ENCODE measurements at places on chromosomes 2 and 18. TPM values are rescaled to one million over a fixed set of nuclear protein-coding genes. Genes with fewer than 3 reads are reported as not detected.
A peak's percentile ranks its signal among the peaks of the same experiment; 100 is the strongest.

Gene RUFY4
- total RNA-seq = 5.6 TPM

Gene SPIRE1
- total RNA-seq = 28.1 TPM

Gene ACTG2
- 918 TPM for total RNA-seq

Gene UGT1A4
- total RNA-seq = 23.2 TPM

- DNase-seq = no peak
Observed at GRCh38 chr2:160306985-160307384, 106.9 kb upstream of the ITGB6 start.

DNA sequence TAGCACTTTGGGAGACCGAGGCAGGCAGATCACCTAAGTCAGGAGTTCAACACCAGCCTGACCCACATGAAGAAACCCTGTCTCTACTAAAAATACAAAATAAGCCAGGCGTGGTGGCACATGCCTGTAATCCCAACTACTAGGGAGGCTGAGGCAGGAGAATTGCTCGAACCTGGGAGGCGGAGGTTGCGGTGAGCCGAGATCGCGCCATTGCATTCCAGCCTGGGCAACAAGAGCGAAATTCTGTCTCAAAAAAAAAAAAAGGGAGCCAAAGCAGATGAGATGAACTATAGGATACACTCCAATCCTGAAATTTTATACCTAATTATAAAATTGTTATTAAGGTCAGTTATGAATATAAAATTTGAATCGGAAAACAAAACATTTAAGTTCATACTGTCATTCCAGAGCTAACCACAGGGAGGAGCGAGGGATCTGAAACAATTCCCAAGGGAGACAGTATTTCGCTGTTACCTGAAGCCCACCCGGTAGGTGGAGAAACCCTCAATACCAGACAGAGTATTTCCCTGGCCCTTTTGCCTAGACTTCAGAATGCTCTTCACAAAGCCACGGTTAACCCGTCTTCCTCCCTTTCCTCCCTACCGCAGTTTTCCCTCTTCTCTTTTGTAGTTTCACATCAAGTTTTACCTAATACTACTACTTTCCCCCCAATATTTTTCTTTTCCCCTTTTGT is 1.4 kb downstream of the PPM1G start:
- no peak for DNase-seq

Gene CCNYL1
- 21.1 TPM for total RNA-seq

DNA sequence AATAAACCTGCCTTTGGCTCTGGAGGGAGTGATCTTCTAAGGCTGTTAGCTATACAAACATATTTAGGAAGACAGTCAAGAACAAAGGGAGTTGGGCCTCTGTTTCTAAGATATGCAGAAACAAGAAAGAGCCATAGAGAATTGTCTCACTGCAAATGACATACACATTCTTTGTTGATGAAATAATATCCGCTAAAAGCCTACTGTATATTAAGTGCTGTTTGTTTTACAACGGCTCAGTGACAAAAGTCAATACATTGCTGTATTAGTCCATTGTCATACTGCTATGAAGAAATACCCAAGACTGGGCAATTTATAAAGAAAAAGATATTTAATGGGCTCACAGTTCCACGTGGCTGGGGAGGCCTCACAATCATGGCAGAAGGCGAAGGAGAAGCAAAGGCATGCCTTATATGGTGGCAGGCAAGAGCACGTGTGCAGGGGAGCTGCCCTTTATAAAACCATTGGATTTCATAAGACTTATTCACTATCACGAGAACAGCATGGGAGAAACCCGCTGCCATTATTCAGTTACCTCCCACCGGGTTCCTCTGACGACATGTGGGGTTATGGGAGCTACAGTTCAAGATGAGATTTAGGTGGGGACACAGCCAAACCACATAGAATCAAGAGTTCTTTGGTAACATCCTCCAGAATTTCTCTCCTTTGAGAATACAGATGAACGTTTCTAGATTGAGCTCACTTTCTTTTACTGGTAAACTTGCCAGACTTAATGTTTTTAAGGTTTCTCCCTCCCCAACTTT is 157.8 kb downstream of the PIK3C3 start:
- no peak for DNase-seq

GRCh38 chr2:217905896-217906295 is 96.9 kb downstream of the TNS1 start:
- DNase-seq = no peak

- DNase-seq = no peak
Observed at GRCh38 chr2:64234150-64234549, 89.9 kb upstream of the PELI1 start.

- DNase-seq = peak; percentile 43
Observed at GRCh38 chr18:5238371-5238976, 41.4 kb upstream of the AKAIN1 start.

DNA sequence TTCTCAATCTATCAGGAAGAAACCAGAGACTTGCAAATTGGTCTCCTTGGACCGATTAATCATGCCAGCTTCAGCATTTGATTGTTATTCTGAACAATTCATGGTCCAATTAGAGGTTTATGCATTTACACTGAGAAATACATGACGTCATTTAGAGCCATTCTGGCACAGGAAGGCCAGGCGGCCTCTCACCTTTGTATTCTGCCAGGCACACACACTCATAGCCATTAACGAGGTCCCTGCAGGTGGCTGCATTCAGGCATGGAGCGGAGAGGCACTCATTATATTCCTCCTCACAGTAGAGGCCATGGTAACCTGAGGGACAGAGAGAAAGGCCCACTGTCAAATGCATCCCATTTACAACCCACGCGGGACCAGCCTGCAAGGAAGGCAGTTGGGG is 146.8 kb upstream of the PID1 start:
- DNase-seq = no peak

DNA sequence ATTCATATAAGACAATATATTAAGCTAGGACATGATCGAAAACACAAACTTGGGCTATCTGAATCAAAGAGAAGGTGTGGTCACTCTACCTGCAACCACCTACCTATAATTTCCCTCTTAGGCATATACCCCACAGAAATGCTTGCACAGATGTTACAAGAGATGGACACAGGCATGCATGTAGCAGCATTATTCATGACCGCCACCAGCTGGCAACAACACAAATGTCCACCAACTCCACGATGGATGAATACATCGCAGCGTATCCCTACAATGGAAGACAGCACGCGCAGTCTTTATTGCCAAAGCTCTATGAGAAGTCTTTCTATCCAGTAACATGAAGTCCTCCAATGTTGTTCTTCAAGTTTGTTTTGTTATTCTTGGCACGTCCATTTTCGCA is 90.8 kb downstream of the ARL4C start:
- DNase-seq = no peak

- DNase-seq = peak; percentile 29
Observed at GRCh38 chr2:239978411-239978810, 46.7 kb downstream of the NDUFA10 start.

DNA sequence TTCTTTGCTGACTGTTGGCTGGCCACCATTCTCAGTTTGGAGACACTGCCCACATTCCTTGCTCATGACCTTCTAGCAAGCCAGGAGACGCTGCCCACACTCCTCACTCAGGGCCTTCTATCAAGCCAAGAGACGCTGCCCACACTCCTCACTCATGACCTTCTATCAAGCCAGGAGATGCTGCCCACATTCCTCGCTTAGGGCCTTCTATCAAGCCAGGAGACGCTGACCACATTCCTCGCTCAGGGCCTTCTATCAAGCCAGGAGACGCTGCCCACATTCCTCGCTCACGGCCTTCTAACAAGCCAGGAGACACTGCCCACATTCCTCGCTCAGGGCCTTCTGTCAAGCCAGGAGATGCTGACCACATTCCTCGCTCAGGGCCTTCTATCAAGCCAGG is 131.3 kb upstream of the CBLN2 start:
- DNase-seq = no peak
